ENCODE measurements at places on chromosomes 7 and 10.
A peak's percentile ranks its signal among the peaks of the same experiment; 100 is the strongest.

- DNase-seq: no peak
Measured at GRCh38 chr10:47019155-47020145, 108.2 kb downstream of the PTPN20 start.

GRCh38 chr7:23235813-23236221 is 10.8 kb upstream of the GPNMB start:
- peak; percentile 18 for DNase-seq

- DNase-seq: no peak
Measured at GRCh38 chr10:6543431-6544005, 36.6 kb downstream of the PRKCQ start.

DNA sequence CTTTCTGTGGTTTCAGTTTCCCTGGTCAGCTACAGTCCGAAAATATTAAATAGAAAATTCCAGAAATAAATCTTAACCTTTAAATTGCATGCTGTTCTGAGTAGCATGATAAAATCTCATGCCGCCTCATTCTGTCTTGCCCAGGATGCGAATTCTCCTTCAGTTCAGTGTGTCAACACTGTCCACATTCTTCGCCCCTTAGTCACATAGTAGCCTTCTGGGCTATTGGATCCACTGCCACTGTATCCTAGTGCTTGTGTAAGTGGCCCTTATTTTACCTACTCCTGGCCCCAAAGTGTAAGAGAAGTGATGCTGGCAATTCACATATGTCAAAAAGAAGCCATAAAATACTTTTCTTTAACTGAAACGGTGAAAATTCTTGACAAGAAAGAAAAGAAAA is 129.6 kb downstream of the ZWINT start:
- no peak for DNase-seq

- DNase-seq: peak; percentile 40
Measured at GRCh38 chr10:31134311-31134952, 102.8 kb upstream of the ZNF438 start.

DNA sequence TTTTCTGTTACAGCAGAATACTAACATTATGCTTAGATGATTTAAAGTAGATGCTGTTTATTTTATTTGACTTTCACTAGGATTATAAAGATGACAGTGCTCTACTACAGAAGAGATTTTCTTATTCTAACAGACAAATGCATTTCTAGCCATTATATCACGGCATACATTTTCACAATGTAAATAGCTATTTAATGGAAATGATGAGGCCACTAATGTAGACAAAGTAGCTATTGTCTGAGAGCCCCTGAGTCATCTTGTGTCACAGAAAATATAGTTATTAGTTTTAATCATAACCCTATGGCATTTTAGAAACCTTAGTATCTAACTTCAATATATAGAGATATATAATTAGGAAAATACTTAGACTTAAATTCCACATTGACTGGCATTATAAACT is 158.0 kb upstream of the AHR start:
- no peak for DNase-seq

DNA sequence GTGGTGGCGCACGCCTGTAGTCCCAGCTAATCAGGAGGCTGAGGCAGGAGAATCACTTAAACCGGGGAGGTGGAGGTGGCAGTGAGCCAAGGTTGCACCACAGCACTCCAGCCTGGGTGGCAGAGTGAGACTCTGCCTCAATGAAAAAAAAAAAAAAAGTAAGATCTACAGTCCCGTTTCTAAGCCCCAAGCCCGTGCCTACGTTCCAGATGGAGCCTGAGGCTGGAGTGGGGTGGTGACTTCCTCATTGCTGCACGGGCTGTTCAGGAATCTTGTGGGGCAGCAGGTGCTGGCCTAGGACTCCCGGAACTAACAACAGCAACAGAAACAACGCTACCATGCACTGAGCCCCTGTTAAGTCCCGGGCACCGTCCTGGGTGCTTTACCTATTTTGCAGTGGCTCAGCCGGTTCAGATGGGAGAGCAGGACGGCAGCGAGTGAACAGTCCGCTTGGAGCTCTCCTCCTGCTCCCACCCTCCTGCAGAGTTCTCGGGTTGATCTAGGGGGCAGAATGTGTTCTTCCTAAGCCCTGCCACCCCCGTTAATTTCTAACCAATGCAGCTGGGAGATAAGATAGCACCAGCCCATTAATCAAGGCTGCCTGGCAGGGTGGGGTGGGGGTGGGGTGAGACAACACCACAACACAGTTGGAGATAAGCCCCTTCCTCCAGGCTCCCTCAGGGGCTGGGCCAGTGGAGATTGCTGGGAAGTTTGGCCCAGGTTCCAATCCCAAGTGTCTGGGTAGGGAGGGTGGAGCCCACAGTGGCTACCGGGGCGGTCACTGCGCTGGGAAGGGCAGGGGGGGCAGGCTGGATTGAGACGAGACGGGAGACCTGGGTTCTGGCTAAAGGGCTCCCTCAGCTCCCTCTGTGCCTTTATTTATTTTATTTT is 17.0 kb upstream of the SFRP5 start:
- no peak for DNase-seq

DNA sequence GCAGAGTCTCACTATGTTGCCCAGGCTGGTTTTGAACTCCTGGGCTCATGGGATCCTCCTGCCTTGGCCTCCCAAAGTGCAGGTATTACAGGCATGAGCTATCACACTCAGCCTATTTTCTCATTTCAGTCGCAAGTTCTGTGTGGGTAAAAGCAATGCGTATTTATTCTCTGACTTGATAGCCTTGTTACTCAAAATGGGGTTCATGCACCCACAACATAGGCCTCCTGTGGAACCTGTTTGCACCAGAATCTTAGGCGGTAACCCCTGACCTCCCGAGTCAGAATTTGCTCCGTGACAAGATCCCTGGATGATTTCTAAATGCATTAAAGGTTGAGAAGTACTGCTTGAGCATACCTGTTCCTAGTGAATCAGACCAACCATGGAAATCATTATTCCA is 7.3 kb downstream of the IL2RA start:
- DNase-seq: no peak

DNA sequence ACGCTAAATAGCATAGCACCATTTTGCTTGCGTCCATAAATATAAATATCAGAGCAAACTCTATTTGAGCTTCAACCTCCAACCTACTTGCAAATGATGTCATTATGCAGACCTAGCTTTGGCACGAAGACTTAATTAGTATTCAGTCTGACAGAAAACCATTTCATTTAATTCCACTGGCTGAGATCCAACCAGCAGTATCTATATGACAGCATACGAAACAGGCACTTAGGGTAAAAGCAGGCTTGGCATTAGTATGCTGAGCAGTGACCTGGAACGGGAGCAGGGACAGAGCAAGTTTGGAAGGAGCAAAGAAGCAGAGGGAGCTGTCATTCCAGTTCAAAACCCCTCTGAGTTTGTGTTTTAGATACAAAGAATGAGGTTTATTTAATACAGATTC is 312.5 kb upstream of the CHRM2 start:
- DNase-seq: no peak

DNA sequence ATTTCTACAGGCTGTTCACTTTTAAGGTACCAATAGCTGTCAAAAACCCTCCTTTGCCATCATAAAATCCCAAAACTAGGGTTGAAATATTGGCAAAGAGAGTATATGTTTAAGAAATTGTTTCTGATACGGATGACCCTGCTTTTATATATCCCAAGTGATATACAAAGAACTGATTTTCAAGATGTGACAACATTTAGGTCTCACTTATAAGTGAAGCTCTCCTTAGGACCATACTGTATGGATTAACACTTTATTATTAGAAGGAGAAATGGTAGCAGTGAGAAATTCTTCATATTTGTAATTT is 11.0 kb upstream of the CRPPA start:
- no peak for DNase-seq

DNA sequence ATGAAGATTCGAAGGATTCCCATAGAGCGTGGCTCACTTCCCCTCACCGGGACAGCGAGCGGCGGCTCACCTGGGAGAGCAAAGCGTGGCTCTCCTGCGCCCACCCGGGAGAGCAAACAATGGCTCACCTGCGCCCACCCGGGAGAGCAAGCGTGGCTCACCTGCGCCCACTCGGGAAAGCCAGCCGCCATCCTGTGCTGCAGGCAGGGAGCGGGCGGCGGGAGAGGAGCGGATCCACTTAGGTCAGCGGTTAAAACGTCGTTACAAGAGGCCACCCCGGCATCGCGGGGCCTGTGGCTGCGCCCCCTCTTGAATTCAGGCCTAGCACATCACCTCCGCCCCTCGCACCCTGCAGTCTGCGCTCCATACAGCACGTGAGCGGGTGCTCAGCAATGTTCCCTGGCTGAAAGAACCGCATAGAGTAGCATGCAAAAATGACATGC is 461 bp upstream of the FIGNL1 start:
- no peak for DNase-seq

GRCh38 chr10:106076496-106076895 is 1088.0 kb downstream of the SORCS1 start:
- no peak for DNase-seq

DNA sequence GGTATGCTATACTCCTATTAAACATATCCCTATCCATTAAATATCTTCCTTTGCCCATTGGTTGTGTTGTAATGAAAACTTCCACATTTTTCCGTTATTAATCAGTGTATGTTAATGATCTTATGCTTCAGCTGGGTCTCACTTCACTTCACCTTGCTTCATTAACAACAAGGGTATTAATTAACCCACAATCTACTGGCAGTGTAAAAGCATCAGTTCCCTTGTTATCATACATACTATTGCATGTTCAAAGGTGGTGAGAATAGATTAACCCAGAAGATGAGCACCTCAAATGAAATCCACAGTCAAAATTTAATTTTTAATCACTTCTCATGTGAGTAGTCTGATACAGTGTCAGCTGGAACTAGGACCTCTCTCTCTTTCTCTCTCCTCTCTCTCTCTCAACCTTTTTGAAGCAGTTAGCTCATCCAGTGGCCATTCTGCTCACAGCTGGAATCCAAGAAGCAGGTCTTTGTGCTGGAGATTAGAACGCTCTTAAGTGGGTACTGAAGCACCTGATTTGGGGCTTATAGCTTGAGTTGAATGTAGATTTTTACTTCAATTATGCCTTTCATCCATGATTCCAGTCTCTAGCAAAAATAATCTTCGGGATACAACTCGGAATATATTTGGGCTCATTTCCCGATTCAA is 172.3 kb downstream of the RAPGEF5 start:
- DNase-seq: no peak

DNA sequence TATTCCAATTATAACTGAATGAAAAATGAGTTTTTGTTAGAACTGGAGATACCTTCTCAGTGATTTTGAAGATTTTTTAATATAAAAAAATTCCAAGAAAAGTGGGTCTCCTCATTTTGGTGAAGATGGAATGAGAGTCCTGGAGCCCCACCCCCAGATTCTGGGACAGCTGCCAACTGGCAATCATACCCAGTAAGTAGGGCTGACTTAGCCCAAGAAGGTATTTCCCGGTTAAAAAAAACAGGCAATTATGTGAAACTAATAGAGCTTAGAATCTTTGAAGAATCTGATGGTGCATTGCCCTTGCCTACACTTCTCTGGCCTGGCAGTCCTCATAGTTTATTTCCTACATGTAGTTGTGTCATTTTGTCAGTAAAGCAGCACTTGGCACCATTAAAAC is 52.8 kb upstream of the VWDE start:
- no peak for DNase-seq

- DNase-seq: no peak
Measured at GRCh38 chr10:84214612-84215235, 10.6 kb downstream of the LRIT2 start.

DNA sequence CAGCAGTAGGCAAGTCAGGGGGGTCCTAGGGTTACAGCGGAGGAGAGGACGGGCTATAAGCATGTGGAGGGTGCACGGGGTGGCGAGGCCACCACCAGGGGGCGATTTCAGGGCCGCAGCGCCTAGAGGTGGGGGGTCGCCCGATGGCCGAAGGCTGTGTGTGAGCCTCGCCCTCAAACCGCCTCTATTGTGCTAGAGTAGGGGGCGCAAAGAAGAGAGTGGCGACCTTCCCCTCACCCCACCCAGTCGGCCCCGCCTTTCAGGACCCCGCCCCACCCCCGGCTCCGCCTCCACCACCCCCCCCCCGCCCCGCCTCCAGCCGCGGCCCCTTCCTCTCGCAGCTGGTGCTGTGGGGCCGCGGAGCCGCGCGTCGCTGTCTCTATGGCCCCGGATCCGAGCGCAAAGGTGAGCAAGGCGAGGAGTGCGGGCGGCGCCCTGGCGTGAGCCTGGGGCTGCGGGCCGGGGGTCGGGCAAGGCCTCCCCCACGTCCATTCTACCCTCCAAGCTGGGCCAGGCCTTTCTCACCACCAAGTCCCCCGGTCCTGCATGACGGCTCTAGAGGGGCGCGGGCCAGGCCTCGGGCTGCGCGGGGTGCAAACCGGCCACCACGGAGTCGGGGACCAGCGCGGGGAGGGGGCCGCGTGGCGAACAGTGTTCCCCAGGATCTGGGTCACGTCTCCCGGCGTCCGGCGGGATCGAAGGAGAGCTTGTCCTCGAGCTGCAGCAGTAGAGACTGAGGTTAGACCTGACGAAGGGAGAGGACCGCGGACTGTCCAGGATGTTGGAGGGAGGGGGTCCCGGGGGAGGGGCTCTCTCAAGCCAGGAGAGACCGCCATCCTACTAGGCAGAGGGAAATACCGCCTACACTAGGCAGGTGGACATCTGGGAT is at the start of gene SEMA4G:
TSS of gene SEMA4G (plus strand) at position 318 of the 889 bp plus-strand sequence. CDS start 3,409 bp downstream, outside the sequence.
- DNase-seq: peak; percentile 27

DNA sequence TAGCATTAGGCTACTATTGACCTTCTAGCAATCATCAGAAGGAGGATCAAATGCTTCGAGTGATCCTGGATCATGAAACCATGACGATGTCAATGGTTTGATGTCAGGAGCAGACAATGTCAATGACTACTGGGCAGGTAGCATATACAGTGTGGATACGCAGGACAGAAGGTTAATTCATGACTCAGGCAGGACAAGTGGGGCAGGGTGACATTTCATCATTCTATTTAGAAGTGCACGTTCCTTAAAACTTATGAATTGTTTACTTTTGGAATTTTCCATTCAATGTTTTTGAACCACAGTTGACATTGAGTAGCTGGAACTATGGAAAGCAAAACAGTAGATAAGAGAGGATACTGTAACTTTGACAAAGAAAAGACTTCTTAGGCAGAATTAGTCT is 140.8 kb downstream of the TSPAN12 start:
- DNase-seq: no peak

DNA sequence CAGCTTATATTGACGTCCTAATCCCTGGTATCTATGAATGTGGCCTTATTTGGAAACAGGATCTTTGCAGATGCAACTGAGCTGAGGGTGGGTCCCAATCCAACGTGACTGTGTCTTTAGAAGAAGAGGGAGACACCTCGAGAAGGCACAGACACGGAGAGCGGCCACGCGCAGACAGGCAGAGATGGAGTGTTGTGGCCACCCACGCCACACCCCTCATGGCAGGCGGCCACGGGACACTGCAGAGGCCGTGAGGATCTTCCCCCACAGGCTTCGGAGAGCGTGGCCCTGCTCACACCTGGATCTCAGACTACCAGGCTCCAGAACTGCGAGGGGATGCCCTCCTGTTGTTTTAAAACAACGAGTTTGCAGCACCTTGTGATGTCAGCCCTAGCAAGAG is 244.9 kb downstream of the DNAJB6 start:
- DNase-seq: no peak

GRCh38 chr7:5422396-5423305 is 983 bp downstream of the TNRC18 start:
- DNase-seq: peak; percentile 61

- DNase-seq: no peak
Measured at GRCh38 chr7:98970016-98970615, 91.8 kb downstream of the TRRAP start.

Measured in fibroblast of skin of scalp (primary cell).